ENCODE measurements at places on chromosomes 16 and 17. TPM values are rescaled to one million over a fixed set of nuclear protein-coding genes. Genes with fewer than 3 reads are reported as not detected.

The SHISA9 gene
- under 0.01 TPM for total RNA-seq

DNA sequence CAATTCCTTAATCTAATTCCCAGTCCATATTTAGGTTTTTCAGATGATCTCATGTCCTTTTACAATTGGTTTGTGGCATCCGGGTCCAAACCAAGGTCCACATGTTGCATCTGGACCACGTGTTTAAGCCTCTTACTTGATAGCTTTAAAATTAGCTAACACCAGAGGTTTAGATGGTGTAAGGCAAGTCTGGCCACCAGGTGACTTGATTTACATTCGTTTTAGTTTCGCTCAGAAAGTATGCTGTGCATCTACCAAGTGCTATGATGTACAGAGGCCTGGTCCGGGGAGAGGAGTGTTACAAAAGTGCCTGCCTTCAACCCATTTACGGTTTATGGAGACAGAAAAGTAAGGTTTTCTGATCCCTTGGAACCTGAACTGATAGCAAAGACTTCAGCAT is 878 bp upstream of the DNAJA2 start:
- peaks cover 8% of the 10 kb centered on the region for H3K4me1 ChIP-seq
- H3K36me3 ChIP-seq, result peaks cover 10% of the 10 kb centered on the region
- H3K27ac ChIP-seq, result peak overlapping the region; percentile 34
- H3K27me3 ChIP-seq, result no peaks in the 10 kb centered on the region

- H3K27me3 ChIP-seq, result no peaks in the 10 kb centered on the region
- no peaks in the 10 kb centered on the region for H3K36me3 ChIP-seq
- no peak overlapping the region for H3K4me3 ChIP-seq
- no peak overlapping the region for H3K27ac ChIP-seq
These were observed 18.3 kb upstream of the ADGRG3 start for GRCh38 chr16:57649846-57650245.

DNA sequence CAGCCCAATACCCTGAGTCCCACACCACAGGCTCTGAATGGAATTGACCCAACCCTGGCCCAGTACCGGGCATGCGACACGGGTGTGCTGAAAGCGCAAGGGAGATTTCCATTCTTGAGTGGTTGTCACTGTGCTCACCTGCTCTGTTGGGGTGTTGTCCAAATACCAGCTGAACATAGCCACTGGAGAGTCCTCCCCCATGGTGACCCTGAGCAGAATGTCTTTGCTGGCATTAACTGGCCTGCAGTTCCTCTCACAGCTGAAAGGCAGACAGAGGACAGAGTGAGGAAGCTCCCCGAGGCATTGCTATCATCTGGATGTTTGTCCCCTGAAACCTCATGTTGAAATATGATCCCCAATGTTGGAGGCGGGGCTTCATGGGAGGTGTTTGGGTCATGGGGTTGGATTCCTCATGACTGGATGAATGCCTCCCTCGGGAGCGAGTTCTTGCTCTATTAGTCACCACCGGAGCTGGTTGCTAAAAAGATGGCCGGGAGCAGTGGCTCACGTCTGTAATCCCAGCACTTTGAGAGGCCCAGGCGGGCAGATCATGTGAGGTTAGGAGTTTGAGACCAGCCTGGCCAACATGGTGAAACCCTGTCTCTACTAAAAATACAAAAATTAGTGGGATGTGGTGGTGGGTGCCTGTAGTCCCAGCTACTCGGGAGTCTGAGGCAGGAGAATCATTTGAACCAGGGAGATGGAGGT is 57.3 kb upstream of the BCO1 start:
- peak; percentile 97 for DNase-seq
- peak overlapping the region; percentile 72 for H3K27ac ChIP-seq
- no peak overlapping the region for H3K4me3 ChIP-seq
- H3K27me3 ChIP-seq, result no peaks in the 10 kb centered on the region
- H3K36me3 ChIP-seq, result no peaks in the 10 kb centered on the region

The HSD17B1 gene
- total RNA-seq, result 0.56 TPM

GRCh38 chr17:55717898-55718735 is 4.5 kb downstream of the TMEM100 start:
- H3K27ac ChIP-seq, result no peak overlapping the region
- H3K4me3 ChIP-seq, result no peak overlapping the region
- peaks cover 2% of the 10 kb centered on the region for H3K4me1 ChIP-seq
- no peaks in the 10 kb centered on the region for H3K36me3 ChIP-seq

The KIF2B gene
- total RNA-seq, result not detected

The ITGB3 gene
- 17.6 TPM for total RNA-seq

The TEKT1 gene
- not detected for total RNA-seq
